Thoracic aorta (tissue), 2 donors: ENCODE measurements at places on chromosomes 5 and 9. TPM values are rescaled to one million over a fixed set of nuclear protein-coding genes. Genes with fewer than 3 reads are reported as not detected.

DNA sequence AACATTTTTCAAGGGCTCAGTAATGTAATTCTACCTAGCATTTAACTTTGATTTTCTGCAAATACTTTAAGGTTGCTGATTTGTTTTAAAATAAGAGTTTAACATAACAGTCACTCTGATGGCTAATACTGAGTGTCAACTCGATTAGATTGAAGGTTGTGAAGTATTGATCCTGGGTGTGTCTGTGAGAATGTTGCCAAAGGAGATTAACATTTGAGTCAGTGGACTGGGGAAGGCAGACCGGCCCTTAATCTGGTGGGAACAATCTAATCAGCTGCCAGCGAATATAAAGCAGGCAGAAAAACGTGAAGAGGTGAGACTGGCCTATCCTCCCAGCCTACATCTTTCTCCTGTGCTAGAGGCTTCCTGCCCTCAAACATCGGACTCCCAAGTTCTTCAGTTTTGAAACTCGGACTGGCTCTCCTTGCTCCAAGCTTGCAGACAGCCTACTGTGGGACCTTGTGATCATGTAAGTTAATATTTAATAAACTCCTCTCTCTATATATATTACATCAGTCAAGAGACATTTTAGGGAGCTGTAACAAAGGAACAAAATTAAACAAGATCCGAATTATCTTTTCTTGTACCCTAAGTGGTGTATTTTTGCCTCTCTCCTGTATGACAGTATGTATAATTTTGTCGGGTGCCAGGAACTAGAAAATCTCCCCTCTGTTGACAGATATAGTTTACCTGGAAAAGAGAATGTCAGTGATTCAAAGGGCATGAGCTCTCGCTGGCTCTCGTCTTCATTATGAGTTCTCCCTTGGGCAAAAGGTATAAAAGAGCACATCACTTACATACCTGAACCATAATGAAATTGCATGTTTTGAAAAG, 576.1 kb downstream of the LRRC70 start:
- H3K36me3 ChIP-seq: no peaks in the 10 kb centered on the region
- H3K27ac ChIP-seq: no peak overlapping the region
- no peaks in the 10 kb centered on the region for H3K27me3 ChIP-seq
- no peak for DNase-seq

GRCh38 chr9:75788006-75788634, 102.4 kb upstream of the PCSK5 start:
- DNase-seq: no peak
- H3K27ac ChIP-seq: no peak overlapping the region
- H3K4me3 ChIP-seq: no peak overlapping the region
- H3K27me3 ChIP-seq: no peaks in the 10 kb centered on the region

DNA sequence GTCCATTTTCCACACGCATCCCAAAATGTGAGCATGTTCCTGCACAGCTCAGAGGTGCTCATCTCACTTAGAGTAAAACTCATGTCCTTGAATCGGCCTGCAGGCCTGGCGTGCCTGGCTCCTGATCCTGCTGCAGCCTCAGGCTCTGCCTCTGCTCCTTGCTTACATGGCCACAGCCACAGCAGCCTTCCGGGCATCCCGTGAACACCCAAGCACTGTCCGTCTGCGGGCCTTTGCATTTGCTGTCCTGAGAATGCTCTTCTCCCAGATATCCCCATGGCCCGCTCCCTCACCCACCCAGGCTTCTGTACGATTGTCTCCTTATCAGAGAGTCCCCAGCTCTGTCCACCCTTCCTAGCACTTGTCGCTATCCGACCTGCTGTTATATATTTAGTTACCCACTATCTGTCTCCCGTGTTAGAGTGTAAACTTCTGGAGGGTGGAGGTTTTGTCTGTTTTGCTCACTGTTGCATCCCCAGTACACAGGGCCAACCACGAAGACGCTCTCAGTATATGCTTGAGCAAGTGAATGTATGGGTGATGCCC, 21.9 kb downstream of the FGF18 start:
- no peak overlapping the region for H3K27ac ChIP-seq
- no peaks in the 10 kb centered on the region for H3K4me1 ChIP-seq
- no peak overlapping the region for H3K4me3 ChIP-seq
- no peaks in the 10 kb centered on the region for H3K36me3 ChIP-seq
- no peaks in the 10 kb centered on the region for H3K27me3 ChIP-seq

DNA sequence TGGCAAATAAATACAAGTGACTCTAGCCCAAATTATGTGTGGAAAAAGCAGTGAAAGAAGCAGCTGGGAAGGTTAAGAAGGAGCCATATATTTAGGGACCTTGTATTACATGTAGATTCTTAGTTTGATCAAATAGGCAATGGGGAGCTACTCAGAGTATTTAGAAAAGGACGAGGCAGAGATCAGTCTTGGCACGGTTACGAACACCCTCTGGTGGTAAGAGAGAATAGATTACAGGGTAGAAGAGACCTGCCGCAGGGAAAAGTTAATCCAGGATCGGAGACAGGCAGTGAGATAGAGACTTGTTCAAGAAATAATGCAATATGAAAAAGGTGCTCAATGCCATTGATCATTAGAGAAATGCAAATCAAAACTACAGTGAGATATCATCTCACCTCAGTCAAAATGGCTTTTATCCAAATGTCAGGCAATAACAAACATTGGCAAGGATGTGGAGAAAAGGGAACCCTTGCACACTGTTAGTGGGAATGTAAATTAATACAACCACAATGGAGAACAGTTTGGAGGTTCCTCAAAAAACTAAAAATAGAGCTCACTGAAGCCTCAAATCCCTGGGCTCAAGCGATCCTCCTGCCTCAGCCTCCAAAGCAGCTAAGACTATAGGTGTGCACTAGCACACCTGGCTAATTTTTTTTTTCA, 12.0 kb downstream of the INIP start:
- no peak overlapping the region for H3K4me3 ChIP-seq
- peaks cover 4% of the 10 kb centered on the region for H3K36me3 ChIP-seq
- H3K4me1 ChIP-seq: no peaks in the 10 kb centered on the region

DNA sequence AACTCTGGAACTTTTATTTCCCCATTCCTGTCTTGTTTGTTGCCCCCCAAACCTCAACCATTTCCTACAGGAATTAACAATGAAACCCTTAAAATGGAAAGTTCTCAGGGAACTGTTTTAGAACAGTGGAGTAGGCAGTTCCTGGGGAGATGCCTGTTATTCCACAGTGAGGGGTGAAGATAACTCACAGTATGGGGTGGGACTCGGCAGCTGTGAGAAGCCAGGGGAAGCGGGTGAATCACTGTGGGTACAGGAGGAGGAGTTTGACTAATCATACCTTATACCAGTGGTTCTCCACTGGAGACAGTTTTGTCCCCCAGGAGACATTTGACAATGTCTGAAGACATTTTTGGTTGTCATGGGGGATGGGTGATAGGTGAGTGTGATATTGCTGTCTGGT, 36.9 kb upstream of the GLRA1 start:
- no peak overlapping the region for H3K27ac ChIP-seq
- no peak for DNase-seq
- no peaks in the 10 kb centered on the region for H3K4me1 ChIP-seq
- H3K27me3 ChIP-seq: no peaks in the 10 kb centered on the region
- no peak overlapping the region for H3K4me3 ChIP-seq

DNA sequence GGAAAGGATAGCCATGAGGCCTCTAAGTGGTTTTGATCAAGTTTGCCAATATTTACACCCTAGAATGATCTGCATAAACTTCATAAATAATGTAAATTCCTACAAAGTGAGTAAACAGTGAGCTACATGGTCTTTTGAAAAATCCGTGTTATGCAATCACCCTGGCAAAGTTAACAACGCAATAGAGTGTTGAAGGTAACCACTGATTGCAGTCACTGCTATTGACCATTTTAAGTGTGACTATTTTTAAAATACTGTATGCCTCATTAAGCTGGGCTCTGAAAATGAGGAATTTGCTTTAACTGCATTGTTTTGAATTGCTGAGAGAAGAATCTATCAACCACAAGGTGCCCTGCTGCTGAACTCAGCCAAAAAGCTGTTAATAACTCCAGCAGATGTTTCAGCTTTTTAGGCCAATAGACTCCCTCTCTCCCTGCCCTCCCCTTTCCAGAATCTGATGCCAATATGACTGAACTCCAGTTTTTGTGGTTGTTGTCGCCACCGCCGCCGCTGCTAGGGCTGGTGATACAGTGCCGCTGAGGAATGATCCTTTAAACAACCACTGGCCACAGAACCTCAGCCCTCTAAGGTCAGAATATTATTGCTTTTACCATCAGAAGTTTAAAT, 35.3 kb upstream of the SMARCA2 start:
- peak overlapping the region; percentile 12 for H3K27ac ChIP-seq
- DNase-seq: no peak
- no peaks in the 10 kb centered on the region for H3K27me3 ChIP-seq
- H3K4me1 ChIP-seq: no peaks in the 10 kb centered on the region
- H3K36me3 ChIP-seq: no peaks in the 10 kb centered on the region
- H3K4me3 ChIP-seq: no peak overlapping the region

DNA sequence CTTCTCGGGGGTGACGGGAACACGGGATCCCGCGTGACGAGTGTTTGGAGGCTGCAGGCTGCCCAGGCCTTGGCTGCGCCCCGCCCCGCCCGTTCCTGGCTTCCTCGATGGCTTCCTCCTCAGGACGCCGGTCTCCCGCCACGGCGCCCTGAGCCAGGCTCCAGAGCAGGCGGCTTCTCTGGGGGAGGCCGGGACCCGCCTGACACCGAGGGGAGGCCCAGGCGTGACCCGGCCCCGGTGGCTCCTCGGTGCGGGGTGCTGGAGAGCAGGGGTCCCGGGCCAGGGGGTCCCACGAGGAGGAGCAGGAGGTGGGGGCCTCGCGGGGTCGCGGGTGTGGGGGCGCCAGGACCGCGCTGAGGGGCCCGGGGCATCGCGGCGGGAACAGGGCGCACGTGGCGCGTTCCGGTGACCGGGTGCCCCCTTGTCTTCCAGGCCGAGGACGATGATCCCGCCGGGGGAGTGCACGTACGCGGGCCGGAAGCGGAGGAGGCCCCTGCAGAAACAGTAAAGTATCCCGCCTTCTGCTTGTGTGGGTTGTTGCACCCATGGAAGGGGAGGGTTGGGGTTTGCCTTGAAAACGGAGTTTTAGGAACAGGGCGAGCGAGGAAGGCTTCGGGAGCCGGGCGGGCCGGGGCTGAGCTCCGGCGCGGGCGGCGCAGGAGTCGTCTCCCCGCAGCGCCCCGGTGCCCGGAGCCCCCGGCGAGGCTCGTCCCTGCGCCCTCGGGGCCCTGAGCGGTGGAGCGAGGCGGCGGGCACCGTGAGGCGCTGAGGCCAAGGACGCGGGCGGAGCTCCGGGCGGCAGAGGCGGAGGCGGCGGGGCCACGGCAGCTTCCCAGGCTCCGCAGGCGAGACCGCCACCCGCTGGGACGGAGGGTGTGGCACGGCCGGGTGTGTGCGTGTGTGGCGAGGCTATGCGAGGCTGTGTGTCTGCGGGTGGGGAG, 22.2 kb downstream of the AHRR start:
- no peak overlapping the region for H3K27ac ChIP-seq
- no peaks in the 10 kb centered on the region for H3K4me1 ChIP-seq
- H3K36me3 ChIP-seq: no peaks in the 10 kb centered on the region
- H3K27me3 ChIP-seq: no peaks in the 10 kb centered on the region
- no peak for DNase-seq

Gene BRIX1
- total RNA-seq: 33.5 TPM

Gene NR5A1
- total RNA-seq: not detected
